H1 (cell line): ENCODE measurements at places on chromosomes 13 and 19.

- no peak for DNase-seq
Measured at GRCh38 chr19:30584090-30584489, 211.9 kb downstream of the ZNF536 start.

DNA sequence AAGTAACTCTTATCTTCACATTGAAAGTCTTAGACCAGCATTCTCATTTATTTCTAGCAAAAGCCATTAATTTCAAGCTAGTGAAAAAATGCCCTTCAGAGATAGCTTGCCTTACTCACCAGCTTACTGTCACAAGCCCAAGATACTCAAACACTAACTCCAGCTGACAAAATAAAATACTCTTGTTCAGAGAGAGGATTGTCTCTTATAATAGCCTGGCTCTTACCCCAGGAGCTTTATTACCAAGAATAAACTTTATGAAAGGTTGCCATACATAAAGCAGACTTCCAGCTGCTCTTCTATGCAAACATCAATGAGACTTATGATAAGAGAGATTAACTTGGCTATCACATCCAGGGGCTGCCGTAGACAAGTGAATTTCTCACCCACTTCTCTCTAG, 53.6 kb downstream of the XPO4 start:
- DNase-seq, result no peak

- DNase-seq, result no peak
Measured at GRCh38 chr13:112102243-112102642, 35.3 kb downstream of the SOX1 start.

- no peak for DNase-seq
Measured at GRCh38 chr13:100608906-100609305, 20.3 kb upstream of the GGACT start.

GRCh38 chr13:32989290-32989667, 26.9 kb upstream of the KL start:
- no peak for DNase-seq

GRCh38 chr13:98451676-98452470, 125.0 kb downstream of the STK24 start:
- no peak for DNase-seq
